ENCODE measurements at places on chromosomes 3 and 15.

DNA sequence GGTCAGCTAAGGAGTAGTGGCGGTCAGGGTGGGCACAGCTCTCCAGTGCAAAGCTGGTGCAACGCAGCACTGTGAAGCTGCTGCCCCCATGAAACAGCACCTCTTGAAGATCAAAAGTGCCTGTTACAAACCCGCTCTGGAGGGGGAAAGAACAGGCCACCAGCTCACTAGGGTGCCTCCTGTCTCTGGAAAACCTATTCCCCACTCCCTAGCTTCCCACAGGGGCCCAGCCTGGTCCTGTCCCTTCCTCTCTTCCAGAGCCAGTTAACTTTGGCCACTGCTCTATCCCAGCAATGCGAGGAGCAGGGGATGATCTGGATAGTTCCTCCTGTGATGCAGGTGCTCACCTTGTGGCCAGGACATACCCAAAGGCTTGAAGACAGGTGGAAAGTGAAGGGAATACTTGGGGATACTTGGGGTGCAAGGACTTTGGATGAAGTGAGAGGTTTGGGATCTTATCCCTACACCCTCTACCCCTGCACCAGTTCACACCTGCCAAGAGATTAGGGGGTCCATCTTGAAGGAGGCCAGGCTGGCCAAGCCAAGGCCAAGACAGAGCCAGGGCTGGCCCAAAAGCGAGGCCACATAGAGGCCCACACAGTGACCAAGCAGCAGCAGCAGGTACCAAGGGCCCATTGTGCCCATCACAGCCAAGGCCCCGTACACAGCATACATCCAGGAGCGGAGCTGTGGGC lies 4.2 kb downstream of the HHATL start:
- no peak for DNase-seq

DNA sequence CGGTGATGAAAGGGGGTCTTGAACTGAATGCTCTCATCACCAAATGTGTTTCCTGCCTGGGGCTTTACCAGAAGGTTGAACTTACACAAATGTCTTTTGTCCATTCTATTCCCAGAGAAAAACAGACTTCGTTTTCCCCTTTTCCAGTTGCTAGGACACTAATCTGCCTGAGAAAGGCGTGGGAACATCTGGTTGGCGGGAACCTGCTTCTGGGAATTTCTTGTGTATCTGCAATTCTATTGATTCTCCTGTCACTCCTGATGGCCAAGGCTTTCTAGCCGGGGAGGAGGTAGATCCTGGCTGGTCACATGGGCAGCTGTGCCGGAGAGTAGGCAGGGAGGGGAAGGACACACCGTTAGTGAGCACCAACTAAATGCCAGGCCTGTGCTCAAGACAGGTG lies 31.1 kb upstream of the CCDC174 start:
- no peak for DNase-seq

DNA sequence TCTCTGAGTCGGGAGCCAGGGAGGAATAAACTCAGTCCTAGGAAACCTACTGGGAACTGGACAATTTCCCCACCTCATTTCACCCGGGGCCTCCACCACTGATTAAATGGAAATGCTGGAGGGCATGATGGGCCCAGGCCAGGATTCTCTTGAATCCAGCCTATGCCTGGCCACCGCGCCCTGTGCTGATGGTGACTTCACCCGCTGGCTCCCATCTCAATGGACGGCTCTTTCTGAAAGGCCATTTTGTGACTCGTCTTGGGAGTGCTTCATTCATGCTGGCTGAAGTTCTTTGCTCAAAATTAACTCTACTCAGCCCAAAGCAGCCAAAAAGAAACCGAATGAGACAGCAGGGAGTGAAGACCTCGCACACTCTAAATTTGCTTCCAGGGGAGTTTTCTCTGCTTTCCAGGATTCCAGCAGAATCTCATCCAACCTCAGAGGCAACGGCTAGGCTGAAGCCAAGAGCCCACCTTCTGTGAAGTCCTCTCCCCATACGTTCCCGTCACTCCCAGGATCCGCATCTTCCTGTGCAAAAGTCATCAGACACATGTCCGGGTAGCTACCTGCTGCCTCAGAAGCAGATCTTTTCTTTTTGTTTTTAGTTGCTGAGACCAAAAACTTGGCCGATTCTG lies 266.0 kb upstream of the ICE2 start:
- DNase-seq, result no peak

DNA sequence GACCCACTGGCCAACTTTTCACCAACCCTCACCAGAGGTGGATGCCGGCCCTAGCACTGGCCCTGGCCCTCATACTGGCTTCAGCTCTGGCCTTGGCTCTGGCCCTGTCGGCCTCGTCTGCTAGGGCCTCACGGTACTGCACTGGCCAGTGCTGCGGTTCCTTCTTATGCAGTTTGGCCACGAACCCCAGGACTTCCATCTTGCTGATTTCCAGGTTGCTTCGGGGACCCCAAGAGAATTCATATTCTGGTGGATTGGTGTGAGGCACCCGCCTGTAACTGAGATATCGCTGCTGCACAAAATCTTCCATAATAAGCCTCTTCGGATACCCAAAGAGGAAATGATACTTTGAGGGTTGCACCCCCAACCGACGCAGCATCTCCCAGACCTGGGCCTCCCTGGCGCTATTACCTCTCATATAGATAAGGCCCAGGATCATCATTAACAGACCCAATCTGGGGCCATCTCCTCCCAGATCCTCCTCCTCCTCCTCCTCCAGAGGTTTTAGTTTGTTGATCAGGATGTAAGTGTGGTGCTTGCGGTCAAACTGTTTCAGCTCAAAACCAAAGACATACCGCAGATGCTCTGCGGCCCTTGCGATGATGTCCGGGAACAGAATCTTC lies 883 bp downstream of the MAGEF1 start:
- peak; percentile 40 for DNase-seq

GRCh38 chr3:161690299-161690620 lies 193.7 kb downstream of the OTOL1 start:
- DNase-seq, result no peak

DNA sequence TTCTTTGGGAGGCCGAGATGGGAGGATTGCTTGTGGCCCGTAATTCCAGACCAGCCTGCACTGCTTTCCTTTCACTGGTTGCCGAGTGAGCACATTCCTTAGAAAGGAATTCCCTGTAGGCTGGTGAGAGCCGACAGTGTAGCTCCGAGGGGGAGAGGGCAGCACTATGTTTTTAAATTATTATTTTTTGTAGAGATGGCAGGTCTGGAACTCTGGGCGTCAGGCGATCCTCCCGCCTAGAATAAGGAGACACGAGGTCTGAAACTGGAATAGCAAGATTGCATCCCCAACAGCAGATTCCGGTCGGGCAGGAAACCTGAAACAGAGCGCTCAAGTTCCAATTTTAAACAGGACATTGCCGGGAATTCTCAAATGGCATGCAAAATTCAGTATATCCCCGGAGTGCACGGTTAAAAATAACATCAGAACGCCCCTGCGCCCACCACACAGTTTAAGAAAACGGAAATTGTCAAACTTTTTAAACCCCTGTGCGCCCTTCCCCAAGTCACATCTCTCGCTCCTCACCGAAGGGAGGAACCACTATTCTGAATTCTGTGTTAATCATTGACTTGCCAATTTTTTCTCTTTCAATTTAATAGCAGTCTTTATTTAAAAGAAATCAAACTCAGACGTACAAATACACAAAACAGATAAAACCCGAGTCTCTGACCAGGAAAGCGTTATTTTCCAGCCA lies 643 bp upstream of the RNU5B-1 start:
- DNase-seq, result peak; percentile 31

- no peak for DNase-seq
Observed at GRCh38 chr3:115469649-115470048, 153.7 kb upstream of the GAP43 start.

DNA sequence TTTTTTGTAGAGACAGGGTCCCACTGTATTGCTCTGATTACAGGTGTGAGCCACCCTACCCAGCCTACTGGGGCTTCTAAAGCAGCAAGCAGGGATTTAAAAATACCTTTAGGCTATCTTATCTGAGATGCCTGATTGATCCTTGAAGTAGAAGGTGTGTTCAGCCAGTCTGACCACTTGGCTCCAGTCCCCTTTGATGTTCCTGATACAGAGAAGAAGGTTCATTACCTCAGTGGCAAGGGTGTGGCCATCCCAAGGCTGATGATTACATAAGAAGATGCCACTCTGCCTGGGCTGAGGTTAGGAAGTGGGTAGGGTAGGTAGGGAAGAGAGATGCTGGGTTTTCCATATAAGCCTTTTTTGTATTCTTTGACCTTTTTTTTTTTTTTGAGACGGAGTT lies 11.2 kb upstream of the DCAF1 start:
- no peak for DNase-seq

DNA sequence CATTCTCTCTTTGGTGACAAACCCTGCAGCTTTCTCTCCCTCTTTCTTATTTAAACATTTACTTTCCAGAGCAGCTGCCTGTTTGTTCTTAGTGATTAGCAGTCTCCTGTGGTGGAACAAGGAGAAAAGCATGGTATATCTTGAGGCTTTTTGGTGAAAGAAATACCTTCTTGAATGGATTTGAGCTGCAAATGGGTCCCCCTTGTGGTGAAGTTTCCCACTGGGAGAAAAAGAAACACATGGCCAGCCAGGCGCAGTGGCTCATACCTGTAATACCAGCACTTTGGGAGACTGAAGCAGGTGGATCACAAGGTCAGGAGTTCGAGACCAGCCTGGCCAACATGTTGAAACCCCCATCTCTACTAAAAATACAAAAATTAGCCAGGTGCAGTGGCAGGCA lies 48.3 kb upstream of the ACP3 start:
- DNase-seq, result no peak

GRCh38 chr15:83380059-83380458 lies 67.1 kb upstream of the SH3GL3 start:
- no peak for DNase-seq

All from activated CD4-positive, alpha-beta T cell treated with anti-CD3 and anti-CD28 coated beads for 48 hours (primary cell).